Epithelial cell of alveolus of lung (primary cell): ENCODE measurements at places on chromosomes 2 and 18. TPM values are rescaled to one million over a fixed set of nuclear protein-coding genes. Genes with fewer than 3 reads are reported as not detected.

Gene MLPH
- total RNA-seq = 9.6 and 47.4 TPM in 2 replicates

Gene HRH4
- total RNA-seq = not detected in 2 replicates

Gene INPP4A
- total RNA-seq = 18.4 and 21.2 TPM in 2 replicates

Gene AMER3
- total RNA-seq = not detected in 2 replicates

Gene DES
- under 0.01 and 20.4 TPM in 2 replicates for total RNA-seq

Gene ROCK1
- 17.6 and 25.2 TPM in 2 replicates for total RNA-seq

Gene CD8B2
- not detected in 2 replicates for total RNA-seq

Gene KCNK3
- total RNA-seq = 3.9 TPM in 1 of 2 replicates, not detected in the other

Gene WDR43
- 21.6 and 47.6 TPM in 2 replicates for total RNA-seq

Gene ID2
- 31.5 and 267 TPM in 2 replicates for total RNA-seq

Gene ADI1
- total RNA-seq = 44.1 and 51.8 TPM in 2 replicates

Gene IL36G
- total RNA-seq = not detected in 2 replicates

Gene ACVR1C
- total RNA-seq = under 0.01 and 2.2 TPM in 2 replicates

Gene SLC8A1
- total RNA-seq = 1.9 and 5.9 TPM in 2 replicates

Gene SFT2D3
- 4.8 and 8.5 TPM in 2 replicates for total RNA-seq

Gene CNTNAP5
- not detected in 2 replicates for total RNA-seq

Gene SLC9A4
- total RNA-seq = not detected in 2 replicates

Gene FN1
- total RNA-seq = 6,279 and 12,176 TPM in 2 replicates

Gene YIPF4
- total RNA-seq = 18.1 and 40.5 TPM in 2 replicates

Gene DCDC2C
- not detected in 2 replicates for total RNA-seq

Gene MAP4K4
- 83.9 and 109 TPM in 2 replicates for total RNA-seq

Gene TXNDC2
- 0.64 TPM in 1 of 2 replicates, not detected in the other for total RNA-seq

Gene HJURP
- 8.4 and 22.4 TPM in 2 replicates for total RNA-seq

Gene MEP1B
- total RNA-seq = not detected in 2 replicates

Gene IL1RL2
- 0.52 and 0.88 TPM in 2 replicates for total RNA-seq

Gene ZSWIM2
- not detected in 2 replicates for total RNA-seq

Gene NRP2
- 35.7 and 51.8 TPM in 2 replicates for total RNA-seq

Gene ITGB6
- 1.1 and 15.0 TPM in 2 replicates for total RNA-seq

Gene CCDC68
- total RNA-seq = 20.2 and 36.8 TPM in 2 replicates

Gene STAM2
- 19.5 and 25.9 TPM in 2 replicates for total RNA-seq

Gene CPLX4
- total RNA-seq = not detected in 2 replicates

Gene GKN2
- total RNA-seq = not detected in 2 replicates

Gene ATP6V1C2
- total RNA-seq = not detected in 2 replicates

Gene LCT
- under 0.01 and 0.08 TPM in 2 replicates for total RNA-seq

Gene CD302
- total RNA-seq = 11.5 and 43.2 TPM in 2 replicates

Gene CYS1
- total RNA-seq = 0.39 TPM in 1 of 2 replicates, not detected in the other

Gene SULT1C3
- not detected in 2 replicates for total RNA-seq

Gene RAB6D
- total RNA-seq = under 0.01 TPM in 1 of 2 replicates, not detected in the other

Gene KLHL41
- 0.13 and 5.7 TPM in 2 replicates for total RNA-seq

Gene PMAIP1
- 10.7 and 43.3 TPM in 2 replicates for total RNA-seq

Gene AFF3
- 5.7 and 6.6 TPM in 2 replicates for total RNA-seq
